ENCODE measurements at places on chromosomes 7 and 10. TPM values are rescaled to one million over a fixed set of nuclear protein-coding genes. Genes with fewer than 3 reads are reported as not detected.

SPDYE2 gene
- 0.15 TPM for total RNA-seq

DNA sequence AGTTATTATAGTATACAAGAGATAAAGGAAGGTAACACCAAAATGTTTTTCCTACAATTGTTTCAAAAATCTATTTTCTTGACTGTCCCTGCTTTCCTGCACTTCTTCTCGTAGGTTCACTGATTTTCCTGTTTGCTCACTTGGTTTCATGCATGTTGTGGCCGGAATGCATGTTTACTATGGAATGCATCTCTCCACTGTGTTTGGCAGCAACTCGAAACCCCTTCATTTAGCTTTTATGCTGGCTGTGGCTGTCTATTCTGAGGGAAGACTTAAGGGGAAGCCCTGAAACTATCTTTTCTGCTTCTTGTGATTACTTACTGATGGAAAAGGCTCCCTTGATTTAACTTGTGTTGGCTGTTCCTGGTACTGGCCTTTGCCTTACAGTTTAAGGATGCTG lies 120.3 kb downstream of the NRG3 start:
- no peak for DNase-seq

VCL gene
- 70.1 TPM for total RNA-seq

SH2D4B gene
- 0.13 TPM for total RNA-seq

CPXM2 gene
- not detected for total RNA-seq
